ENCODE measurements at places on chromosomes 12 and 14.

GRCh38 chr12:28390761-28391385 is 200.6 kb downstream of the CCDC91 start:
- no peak for DNase-seq

GRCh38 chr14:81625343-81625742 is 91.7 kb upstream of the SEL1L start:
- no peak for DNase-seq

DNA sequence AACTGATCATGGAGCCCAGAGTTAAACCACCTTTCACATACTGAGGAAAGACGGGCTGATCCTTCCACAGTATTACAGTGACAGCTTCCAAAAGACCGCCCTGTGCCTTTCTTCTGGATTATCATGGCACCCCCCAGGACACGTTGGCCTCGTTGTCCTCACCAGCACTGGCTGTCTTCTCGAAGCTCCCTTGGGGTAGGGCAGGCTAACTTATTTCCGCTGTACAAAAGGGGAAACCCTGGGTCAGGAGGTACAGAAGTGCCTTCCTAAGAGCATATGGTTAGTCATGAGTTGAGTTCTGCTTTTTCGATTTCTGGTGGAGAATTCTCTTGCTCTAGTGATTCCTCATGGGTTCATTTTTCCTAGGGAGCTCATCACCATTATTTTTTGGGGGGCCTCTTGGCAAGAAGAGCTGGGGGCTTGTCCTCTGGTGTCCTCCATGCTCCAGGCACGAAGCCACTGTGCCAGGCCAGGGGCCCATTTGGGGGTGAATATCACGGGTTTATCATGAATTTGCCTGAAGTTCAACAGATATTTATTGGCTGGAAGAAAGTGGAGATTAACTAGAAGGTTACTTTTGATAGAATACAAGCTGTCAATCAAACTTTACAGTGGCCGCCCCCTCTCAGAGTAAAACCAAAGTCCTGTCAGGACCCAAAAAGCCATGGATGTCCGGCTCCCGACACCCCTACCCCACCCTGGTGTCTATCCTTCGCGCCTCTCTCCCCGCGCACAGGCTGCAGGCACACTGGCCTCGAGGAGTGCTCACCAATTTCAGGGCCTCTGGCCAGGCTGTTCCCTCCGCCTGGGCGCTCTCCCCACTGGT is 8.8 kb upstream of the TRAF3 start:
- no peak for DNase-seq

DNA sequence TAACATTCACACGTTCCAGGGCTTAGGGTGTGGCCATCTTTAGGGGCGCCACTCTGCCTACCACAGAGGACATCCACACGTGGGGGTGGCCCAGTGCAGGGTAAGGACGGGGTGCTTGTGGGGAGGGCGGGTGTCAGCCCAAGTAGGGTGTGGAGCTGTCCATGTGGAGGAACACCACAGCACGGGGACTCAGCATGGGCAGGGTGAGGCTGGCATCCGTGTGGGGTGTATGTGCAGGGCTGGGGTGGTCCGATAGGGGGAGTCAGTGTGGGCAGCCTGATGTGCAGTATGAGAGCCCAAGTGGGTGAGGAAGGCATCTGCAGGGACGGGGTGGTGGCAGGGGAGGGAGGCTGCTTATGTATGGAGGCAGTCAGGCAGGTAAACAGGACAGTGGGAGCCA is 17.7 kb downstream of the PSMC1 start:
- DNase-seq = no peak

DNA sequence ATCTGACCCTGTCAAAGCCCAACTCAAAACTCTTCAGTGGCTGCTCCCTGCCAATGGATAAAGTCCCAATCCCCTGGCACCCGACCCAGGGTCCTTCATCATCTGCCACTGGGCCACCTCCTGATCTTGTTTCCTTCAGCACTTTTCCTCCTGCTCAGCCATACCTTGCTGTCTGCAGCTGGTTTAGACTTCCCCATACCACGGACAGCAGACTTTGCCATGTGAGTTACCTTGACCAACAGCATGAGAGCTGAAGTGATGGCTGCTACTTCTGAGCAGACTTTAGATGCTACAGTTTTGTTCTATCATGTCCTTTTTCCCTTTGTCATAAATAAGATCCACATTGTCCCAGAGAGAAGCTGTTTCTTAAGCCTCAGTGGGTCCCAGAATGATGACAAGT is 33.3 kb upstream of the STON2 start:
- no peak for DNase-seq

- no peak for DNase-seq
Observed at GRCh38 chr14:22926316-22926715, 2.9 kb downstream of the PRMT5 start.

- no peak for DNase-seq
Observed at GRCh38 chr14:103731481-103731880, 15.9 kb downstream of the ZFYVE21 start.

DNA sequence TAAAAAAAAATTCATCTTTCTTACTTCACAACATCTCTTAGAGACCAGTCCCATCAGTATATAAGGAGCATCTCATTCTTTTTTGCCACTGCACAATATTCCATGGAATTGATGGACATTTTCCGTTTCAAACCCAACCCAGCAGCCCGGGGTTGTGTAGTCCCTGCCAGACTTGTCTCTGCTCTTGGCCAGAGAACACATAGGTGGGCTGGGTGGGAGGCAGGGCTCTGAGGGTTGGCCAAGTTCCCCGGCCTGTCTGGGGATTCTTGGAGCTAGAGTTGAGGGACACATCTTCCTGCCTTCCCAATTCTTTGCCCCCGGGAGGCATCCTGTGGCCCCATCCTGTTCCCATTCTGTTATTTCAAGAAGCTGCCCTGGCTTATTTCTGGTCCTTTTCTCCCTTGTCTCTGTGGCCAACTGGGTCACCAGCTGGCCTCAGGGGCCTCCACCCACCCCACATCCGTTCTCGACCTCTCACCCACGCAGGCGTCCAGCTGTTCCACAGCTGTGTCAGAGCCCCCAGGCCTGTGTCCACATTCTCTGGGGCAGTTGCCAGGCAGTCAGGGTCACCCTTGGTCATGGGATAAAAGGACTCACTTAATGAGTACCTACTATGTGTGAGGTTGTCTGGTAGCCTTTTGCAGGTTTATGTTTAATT is 52.0 kb upstream of the CCDC63 start:
- DNase-seq = no peak

- DNase-seq = no peak
Observed at GRCh38 chr12:57551637-57552305, 1.9 kb downstream of the KIF5A start.

DNA sequence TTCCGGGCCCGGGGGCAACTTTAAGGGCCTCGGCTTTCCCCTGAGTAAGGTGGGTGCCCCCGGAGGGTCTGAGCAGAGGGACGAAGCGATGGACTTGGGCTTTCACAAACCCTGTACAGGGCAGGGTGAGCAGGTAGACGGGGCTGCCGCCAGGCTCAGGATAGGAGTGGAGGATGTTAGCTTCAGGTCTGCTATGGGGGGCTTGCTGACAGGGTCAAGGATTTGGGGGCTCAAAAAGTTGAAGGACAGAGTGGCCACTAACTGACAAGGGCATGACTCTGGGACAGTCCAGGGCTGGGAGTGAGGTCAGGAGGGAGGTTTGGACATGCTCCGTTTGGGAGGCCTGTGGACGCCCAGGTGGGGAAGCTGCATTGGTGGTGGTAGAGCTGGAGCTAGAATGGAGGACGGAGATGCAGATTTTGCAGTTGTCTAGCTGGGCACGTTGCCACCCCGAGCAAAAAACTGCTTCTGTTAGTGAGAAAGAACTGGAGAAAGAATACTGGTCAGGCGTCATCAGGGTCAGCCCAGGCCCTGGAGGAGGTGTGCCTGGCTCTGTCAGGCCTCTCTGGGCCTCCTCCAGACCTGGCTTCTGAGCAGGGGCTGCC is 113.3 kb downstream of the ADGRD1 start:
- no peak for DNase-seq

GRCh38 chr12:120041386-120042231 is 52.6 kb downstream of the BICDL1 start:
- DNase-seq = no peak

DNA sequence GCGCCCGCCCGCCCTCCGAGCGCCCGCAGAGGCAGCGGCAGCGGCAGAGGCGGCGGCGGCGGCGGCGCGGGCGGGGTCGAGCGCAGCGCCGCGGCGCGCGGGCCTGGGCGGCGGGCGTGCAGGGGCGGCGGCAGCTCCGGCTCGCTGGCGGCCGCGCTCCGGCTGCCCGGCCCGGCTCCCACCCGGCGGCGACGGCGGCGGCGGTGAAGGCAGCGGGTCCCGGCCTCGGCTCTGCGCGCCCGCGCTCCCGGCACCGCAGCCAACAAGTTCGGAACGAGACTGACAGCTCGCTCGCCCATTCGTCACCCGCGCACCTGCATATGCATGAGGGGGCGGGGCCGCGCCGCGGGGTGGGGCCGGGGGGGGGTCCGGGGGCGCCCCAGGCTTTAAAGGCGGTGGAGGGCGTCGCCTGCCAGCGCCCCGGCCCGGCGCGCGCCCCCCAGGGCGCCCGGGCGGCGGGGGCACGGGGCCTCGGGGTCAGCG is at the start of gene JAG2:
Gene JAG2 (minus strand): TSS at position 281 of the 483 bp plus-strand sequence. CDS start 356 bp downstream, outside the sequence.
- no peak for DNase-seq

DNA sequence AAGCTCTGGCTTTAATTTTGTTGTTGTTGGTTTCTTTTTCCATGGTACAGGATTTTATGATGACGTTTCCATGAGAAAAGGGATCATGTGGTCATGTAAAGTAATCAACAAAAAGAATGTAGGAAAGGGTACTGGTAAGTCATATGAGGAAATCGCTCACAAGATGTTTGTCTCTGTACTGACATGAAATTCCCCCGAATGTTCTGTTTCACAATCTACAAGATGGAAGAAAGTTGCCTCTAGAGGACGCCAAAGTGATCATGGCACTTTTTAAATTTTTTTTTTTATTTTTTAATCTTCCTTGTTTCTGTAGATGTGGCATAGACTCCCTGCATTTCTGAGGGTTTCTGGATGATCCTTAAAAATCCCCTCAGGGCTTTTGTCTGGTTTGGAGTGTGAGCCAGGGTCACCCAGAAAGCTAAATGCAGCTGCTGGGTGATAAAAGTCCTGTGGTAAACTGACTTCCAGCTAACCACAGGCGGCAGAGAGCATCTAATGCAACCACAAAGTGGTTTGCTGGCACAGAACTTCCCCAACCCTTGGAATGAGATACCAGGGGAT is 393.5 kb downstream of the CCDC91 start:
- no peak for DNase-seq

Data from NCI-H2029 (cell line).